H1 (cell line): ENCODE measurements at places on chromosomes 13 and 19.

DNA sequence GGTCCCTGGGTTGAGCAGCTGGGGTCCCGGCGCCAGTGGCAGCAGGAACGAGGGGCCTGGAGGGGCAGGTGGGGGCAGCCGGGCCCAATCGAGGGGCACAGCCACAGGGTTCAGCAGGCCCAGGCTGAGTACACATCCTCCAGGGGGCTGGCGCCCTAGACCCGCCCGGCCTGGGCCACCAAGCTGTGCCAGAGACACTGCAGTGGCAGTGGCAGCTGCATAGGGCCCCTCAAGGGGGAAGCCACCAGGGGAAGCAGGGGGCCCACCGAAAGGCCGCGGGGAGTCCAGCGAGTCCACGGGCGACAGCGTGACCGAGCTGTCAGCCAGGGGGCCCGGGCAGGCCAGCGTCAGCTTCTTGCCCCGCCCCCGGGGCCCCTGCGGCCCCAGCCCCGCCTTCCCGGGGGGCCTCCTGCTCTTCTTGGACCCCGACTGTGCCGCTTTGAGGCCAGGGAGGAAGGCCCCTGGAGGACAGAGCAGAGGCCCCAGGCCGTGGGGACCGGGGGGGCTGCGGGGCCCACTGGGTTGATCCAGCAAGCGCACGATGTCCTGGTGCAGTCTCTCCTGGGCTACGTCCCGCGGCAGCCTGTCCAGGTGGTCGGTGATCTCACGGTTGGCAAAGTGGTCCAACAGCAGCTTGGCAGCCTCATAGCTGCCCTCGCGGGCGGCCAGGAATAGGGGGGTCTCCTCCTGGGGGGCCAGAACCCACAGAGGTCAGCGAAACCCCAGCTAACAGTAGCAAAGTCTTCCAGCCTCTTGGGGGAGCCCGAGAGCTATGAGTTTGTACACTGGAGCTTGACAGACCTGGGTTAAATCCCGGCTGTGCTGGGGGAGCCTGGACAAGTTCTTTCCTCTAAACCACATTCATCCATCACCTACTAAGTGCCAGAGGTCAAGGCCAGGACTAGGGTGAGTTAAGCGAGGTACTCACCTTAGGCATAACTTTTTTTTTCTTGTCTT, 39.5 kb downstream of the NOTCH3 start:
- peaks cover 62% of the 10 kb centered on the region for H3K36me3 ChIP-seq
- H3K4me1 ChIP-seq: no peaks in the 10 kb centered on the region
- no peak overlapping the region for H3K4me3 ChIP-seq
- H3K27ac ChIP-seq: no peak overlapping the region

DNA sequence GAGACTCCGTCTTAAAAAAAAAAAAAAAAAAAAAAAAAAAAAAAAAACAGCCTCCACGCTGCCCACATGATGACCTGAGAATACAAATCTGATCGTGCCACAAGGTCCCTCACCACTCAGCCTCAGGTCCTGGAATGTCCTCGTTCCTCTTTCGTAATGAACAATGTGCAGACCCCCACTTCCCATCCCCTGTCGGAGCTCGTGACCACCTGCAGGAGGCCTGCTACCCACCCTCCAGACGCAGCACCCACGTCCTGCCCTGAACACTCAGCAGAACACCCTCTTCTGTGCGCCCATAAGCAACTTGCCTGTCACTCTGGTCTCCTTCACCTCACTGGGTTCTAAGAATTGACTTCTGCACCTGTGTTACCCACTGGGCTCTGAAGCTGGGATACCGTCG, 166.4 kb downstream of the KATNAL1 start:
- H3K4me1 ChIP-seq: no peaks in the 10 kb centered on the region
- no peaks in the 10 kb centered on the region for H3K27me3 ChIP-seq
- no peak overlapping the region for H3K27ac ChIP-seq
- no peak for DNase-seq

- H3K27me3 ChIP-seq: no peaks in the 10 kb centered on the region
- no peaks in the 10 kb centered on the region for H3K36me3 ChIP-seq
- H3K27ac ChIP-seq: no peak overlapping the region
- DNase-seq: peak; percentile 2
These were observed 126.5 kb downstream of the NALCN start for GRCh38 chr13:101289764-101290163.

DNA sequence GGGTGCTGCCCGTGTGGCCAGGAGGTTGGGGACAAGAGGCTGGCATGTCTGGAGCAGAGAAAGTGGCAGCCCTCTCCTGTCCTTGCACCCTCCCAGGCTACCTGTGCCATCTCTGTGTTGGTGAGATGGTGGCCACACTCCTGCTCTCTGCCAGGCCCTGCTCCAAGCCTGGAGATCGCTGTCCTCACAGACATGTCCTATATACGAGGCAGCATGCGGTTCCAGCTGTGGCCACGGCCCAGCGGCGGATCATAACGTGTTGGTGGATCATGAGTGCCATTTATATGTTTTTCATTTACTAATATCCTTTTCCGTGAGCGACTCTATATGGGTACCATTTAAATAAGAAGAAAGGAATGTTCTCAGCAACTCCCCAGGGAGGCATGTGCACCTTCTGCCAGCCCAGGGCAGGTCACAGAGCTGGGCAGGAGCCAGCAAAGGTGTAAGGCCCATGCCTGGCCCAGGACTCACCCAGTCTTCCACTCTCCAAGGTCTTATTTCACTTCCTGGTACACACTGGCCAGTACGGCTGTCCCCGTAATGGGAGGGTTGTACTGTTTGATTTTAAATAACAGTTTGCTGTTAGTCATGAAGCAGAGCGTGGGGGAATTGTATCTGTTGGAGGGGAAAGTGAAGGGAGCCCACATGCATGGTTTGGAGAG, 47.2 kb upstream of the LDLR start:
- H3K27me3 ChIP-seq: no peaks in the 10 kb centered on the region
- no peaks in the 10 kb centered on the region for H3K4me1 ChIP-seq
- no peak overlapping the region for H3K27ac ChIP-seq
- DNase-seq: no peak
- H3K36me3 ChIP-seq: peaks cover 45% of the 10 kb centered on the region

DNA sequence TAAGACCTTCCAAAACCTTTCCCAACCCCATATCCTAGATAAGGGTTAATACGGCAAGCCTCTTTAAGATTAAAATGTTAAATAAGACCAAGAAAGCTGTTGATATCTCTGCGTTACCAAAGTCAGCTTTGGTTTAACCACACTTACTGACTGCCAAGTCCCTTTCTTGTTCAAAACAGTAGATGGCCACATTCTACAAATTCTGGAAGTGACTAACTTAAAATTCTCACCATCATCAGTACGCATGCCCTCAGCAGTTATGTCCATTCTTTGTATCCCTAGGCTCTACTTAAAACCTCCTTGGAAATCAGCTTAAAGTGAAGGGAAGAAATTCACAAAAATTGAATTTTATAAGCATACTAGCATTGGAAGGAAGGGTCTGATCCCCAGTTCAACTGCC, 23.6 kb downstream of the SOHLH2 start:
- H3K4me1 ChIP-seq: no peaks in the 10 kb centered on the region
- H3K27me3 ChIP-seq: no peaks in the 10 kb centered on the region
- no peak overlapping the region for H3K4me3 ChIP-seq
- no peaks in the 10 kb centered on the region for H3K36me3 ChIP-seq
